Frontal cortex (tissue), 4 donors: ENCODE measurements at places on chromosomes 5 and 9.

GRCh38 chr9:130833031-130833990 is 1.7 kb upstream of the ABL1 start:
- DNase-seq = no peak

DNA sequence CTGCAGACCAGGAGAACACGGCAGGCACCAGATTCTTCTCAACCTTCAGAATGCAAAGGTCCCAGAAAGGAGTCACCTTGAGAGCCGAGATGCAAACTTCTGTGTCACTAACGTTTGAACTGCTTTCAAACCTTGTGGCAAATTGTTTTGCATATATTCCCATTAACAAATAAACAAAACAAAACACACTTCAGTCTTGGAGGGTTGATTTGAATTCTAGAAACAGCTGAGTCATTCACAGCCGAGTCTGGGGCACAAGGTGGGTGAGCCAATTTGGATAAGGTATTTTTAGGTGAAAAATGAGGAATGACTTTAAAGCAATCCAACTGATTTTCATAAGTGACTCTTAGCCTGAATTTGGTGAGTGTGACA is 38.8 kb upstream of the ANKRD33B start:
- no peak for DNase-seq

DNA sequence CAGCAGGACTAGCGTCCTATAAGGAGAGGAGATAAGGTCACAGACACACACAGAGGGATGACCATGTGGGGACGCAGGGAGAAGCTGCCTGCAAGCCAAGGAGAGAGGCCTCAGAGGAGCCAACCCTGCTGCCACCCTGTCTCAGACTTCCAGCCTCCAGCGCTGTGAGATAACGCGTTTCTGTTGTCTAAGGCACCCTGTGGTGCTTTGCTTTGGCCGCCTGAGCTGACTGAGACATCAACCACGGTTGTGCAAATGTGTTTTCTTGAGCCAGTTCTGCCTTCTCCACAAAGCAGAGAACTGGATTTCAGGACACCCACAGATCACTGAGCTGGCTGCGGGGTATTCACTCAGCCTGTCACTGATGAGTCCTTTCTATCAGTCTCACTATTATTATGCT is 149.1 kb downstream of the NXNL2 start:
- DNase-seq = no peak

DNA sequence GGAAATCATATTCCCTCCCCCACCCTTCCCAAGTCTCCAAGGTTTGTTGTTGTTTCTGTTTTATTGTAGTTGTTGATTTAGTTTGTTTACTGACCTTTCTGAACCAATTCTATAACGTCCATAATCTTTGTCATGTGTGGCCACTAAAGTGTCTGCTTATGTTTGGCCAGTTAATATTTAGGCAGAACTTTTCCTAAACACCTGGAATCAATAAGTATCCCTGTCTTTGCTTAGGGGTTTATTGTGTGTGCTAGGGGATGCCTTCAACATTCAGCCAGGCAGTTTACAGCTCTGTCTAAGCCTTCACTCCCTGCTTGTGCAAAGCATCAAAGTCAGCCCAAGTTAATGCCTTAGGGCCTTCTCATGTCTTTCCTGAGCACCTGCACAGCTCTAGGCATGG is 16.9 kb upstream of the LECT2 start:
- no peak for DNase-seq

DNA sequence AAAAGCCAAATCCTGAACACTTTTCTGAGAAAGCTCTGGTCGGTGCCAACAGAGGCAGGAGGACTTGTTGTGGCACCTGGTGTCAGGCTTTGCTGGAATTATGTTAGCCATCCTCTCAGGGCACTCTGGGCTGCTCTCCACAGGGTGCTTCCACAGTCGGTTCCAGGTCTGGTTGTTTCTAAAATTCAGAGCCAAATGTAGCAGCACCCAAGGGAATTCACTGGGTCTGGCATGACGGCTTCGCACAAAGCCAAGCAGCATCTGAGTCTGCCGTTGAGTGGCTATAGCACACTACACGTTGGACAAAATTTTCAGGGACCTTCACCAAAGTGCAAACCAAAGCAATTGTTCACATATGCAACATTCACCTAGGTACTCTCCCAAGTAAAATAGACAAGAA is 110.2 kb downstream of the PJA2 start:
- DNase-seq = no peak
